ENCODE measurements at places on chromosomes 7 and 10.

DNA sequence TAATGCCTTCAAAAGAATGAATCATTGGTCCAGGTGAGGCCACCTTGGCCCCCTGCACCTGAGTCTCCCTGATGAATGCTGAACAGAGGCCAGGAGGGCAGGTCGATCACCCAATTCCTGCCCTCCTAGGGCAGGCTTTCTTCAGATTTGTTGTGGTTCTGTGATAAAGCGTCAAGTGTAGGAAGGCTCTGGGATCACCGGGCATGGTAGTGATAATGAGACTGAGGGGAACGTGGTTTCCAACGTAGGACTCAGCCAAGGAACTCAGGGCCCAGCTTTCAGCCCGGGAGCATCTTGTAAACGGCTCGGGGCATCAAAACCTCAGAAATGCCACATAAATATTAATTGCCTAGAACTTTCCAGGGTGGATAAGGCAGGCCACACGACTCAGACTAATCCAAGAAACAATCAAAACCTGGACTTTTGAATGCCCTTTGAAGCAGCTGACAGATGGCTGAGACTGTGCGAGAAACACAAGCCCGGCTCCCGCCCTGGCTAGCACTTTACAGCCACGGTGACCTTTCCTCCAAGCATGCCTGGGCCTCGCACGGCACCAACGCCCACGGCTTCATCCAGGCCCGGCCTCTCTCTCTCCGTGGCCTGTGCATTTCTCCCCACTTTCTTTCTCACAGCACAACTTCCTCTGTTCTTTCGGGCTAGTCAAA, 239.3 kb upstream of the GRB10 start:
- no peak for DNase-seq

GRCh38 chr10:1107679-1108078, 51.5 kb downstream of the WDR37 start:
- DNase-seq: no peak

DNA sequence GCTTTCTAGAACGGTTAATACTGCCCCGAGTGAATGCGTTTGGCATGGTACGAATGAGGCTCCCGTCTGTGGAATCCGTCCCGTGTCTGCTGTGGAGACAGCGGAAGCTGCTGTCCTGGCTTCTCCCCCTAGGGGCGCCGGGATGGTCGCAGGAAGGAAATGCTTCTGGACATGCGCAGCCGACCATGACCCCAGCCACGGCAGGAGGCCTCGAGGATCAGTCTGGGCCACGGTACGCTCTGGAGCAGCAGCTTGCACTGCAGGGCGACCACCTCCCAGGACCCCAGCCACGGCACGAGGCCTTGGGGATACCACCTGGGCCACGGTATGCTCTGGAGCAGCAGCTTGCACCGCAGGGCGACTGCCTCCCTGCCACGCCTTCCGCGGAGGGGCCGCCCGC, 107.9 kb downstream of the CYTH3 start:
- no peak for DNase-seq

DNA sequence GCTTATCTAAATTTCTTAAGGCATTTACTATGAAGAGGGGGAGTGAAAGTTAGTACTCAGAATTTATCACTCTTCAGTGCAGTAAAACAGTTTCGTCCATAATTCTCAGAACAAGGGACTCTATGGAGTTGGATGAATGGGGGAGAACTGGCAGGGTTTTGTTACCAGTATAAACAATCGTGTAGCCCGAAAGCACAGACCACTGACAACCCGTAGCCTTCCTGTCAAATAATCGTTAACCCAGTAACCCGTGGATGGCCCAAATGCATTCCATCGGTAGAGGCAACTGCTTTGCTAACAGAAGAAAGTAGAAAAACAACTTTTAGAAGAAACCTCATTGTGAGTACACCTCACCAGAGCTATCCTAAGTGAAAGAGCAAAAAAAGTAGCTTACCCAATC, 583.9 kb downstream of the NXPH1 start:
- no peak for DNase-seq

GRCh38 chr7:1950066-1950451, 280.0 kb downstream of the ELFN1 start:
- no peak for DNase-seq

GRCh38 chr10:133055470-133055869, 32.3 kb upstream of the ADGRA1 start:
- DNase-seq: no peak

GRCh38 chr10:60323162-60323561, 66.5 kb downstream of the ANK3 start:
- no peak for DNase-seq

DNA sequence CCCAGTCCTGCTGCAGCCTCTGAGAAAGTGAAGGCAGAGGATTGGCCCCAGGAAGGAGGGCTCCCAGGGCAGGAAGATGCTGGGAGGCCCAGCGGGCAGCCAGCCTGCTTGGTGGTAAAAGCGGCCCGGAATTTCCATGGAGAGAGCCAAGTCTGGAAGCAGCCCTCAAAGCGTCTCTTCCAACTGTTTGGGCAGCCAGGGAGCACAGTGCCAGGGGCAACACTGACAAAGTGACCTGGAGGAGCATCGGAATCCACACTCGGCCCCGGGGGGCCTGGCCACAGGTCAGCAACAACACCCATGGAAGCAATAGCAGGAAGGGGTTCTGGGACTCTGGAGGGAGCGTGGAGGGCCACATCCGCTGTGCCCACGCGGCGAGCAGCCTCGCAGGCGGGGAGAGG, 63.2 kb upstream of the FGFR2 start:
- no peak for DNase-seq

DNA sequence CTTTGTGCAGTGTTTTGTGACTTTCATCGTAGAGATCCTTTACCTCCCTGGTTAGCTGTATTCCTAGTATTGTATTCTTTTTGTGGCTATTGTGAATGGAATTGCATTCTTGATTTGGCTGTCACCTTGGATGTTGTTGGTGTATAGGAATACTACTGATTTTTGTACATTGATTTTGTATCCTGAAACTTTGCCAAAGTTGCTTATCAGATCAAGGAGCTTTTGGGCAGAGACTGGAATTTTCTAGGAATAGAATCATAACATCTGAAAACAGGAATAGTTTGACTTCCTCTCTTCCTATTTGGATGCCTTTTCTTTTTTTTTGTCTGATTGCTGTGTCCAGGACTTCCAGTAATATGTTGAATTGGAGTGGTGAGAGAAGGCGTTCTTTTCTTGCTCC, 283.8 kb upstream of the LRGUK start:
- no peak for DNase-seq

DNA sequence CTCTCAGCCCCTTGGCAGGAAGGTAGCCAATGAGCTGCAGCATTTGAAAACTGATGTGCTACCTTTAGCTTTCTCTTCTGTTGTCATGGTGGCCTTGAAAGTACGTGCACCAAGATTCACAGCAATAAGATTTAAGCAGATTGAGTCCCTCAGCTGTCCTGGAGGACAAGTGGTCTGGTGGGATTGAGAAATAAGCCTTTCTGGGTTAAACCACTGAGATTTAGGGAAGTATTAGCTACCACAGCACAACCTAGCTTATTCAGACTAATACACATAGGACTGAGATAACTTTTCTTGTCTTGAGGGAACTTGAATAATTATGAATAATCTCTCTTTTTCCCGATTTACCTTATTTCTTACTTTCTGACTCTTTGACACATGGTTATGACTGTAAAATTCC, 324.0 kb downstream of the PTEN start:
- DNase-seq: no peak

GRCh38 chr7:158837790-158838637, 8.7 kb upstream of the ESYT2 start:
- no peak for DNase-seq

- DNase-seq: no peak
Measured at GRCh38 chr7:51082096-51082840, 234.3 kb downstream of the COBL start.

DNA sequence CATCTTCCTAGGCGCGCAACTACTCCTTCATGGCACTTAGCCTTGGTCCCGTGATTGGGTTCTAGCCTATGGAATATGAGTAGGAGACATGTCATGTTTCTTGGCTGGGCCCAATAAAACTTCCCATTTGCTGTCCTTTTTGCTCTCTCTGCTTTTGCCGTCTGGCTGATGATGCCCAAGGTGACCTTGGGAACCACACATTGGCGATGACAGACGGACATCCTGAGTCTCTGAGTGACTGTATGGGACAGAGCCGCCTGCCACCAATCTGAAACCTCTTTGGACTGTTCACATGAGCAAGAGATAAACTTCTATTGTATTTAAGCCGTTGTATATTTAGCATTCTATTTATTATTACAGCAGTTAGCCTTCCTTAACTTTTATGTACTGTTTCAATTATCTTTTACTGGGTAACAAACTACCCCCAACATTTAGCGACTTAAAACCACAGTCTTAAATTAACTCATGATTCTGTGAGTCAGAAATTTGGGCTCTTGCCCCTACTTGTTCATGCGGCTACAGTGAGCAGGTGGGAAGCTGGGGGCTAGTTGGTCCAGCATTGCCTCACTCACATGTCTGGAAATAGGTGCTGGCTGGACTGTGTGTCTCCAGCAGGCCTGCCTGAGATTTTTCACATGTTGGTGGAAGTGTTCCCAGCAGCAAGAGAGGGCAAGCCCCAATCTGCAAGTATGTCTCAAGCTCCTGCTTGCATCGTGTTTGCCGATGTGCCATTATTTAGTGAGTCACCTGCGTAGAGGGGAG, 71.7 kb downstream of the NOD1 start:
- DNase-seq: no peak

GRCh38 chr7:13159467-13160184, 472.2 kb downstream of the ARL4A start:
- DNase-seq: no peak

GRCh38 chr7:121360564-121360963, 31.8 kb downstream of the WNT16 start:
- no peak for DNase-seq

- peak; percentile 6 for DNase-seq
Measured at GRCh38 chr10:20492447-20492846, 404.7 kb downstream of the NEBL start.

- DNase-seq: peak; percentile 83
Measured at GRCh38 chr7:134685250-134685649, 38.6 kb downstream of the BPGM start.

DNA sequence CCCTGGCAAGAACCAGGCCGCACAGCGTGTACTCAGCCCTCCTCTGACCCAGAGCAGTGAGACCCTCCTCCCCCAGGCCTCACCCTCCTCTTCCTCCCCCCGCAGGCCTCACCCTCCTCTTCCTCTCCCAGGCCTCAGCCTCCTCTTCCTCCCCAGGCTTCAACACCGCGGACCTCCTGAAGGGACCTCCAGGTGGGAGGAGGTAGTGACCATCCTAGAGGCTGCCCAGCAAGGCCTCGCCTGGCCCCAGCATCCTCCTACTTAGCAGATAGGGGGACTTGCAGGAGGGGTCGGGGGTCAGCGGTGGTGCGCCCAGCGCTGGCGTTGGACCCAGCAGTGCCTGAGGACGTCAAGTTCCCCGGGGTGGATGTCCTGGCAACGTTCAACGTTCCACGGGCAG, 270.8 kb downstream of the ELFN1 start:
- no peak for DNase-seq
